Stimulated activated CD8-positive, alpha-beta memory T cell treated with anti-CD3 and anti-CD28 coated beads, Interleukin-15, amount 100 ng/mL, for 48 hours (primary cell): ENCODE measurements at places on chromosomes 11 and 22.

DNA sequence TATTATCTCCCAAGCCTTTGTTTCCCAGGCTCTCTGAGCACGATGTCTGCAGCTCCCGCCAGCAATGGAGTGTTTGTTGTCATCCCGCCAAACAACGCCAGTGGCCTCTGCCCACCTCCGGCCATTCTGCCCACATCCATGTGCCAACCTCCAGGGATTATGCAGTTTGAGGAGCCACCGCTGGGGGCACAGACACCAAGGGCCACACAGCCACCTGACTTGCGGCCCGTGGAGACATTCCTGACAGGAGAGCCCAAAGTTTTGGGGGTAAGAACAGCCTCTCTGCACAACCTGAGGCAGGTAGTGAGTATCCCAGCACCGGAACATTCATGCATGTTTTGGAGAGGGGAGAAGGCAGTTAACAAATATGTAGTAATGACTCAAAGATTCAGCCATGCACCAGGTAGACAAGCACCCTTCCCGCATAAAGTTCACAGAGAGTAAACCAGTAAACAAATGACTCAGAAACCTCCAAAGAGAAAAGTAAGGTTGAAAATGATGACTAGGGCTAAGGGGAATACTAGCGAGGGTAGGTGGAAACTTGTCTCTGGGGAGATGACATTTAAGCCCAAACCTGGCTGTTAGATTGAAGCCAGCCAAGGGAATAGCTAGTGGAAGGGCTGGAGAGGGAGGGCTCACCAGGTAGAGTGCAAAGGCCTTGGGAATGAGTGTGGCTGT is 7.2 kb downstream of the MS4A15 start:
- no peak for DNase-seq

DNA sequence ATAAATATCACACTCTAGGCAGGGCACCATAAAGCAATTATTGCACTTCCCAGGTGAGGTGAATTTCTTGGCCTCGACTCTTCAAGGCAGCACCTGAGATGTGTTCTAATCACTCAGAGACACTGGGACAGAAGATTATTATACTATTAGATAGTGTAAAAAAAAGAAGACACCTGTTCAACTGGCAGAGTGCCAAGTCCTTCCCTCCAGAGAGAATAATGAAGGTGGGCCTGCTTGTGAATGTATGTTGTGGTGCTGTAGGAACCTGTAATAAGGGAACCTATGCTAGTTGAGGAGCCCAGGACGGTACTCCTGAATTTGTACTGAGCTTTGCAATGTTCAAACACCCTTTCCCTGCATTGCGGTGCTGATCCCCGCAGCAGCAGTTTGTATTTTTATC is 107.5 kb downstream of the NXPE2 start:
- DNase-seq, result no peak

- DNase-seq, result no peak
Measured at GRCh38 chr22:28450109-28450508, 229.5 kb downstream of the TTC28 start.

- DNase-seq, result no peak
Measured at GRCh38 chr22:17846326-17846992, 72.2 kb upstream of the BID start.

- DNase-seq, result no peak
Measured at GRCh38 chr11:64933935-64934681, 1.6 kb downstream of the GPHA2 start.

GRCh38 chr22:25841775-25842174 is 99.8 kb downstream of the MYO18B start:
- DNase-seq, result no peak

GRCh38 chr22:27274770-27275449 is 526.6 kb downstream of the MN1 start:
- no peak for DNase-seq

GRCh38 chr11:81192516-81192915 is 1541.1 kb downstream of the FAM181B start:
- DNase-seq, result no peak

DNA sequence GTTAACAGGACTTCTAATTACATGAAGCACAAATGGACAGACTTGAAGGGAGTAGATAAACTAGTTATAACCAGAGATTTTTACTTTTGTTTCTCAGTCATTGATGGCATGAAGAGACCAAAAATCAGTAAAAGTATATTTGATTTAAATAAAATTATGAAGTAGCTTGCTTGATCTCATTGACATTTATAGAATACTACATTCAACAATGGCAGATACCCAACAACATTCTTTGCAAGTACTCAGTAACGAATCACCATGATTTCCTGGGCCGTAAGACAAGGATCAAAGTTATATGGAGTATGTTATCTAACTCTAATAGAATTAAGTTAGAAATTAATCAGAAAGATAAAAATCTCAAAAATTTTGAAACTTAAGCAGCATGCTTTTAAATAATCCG is 317.6 kb downstream of the TBC1D22A start:
- DNase-seq, result no peak

- no peak for DNase-seq
Measured at GRCh38 chr11:117255966-117256365, 23.5 kb downstream of the RNF214 start.

DNA sequence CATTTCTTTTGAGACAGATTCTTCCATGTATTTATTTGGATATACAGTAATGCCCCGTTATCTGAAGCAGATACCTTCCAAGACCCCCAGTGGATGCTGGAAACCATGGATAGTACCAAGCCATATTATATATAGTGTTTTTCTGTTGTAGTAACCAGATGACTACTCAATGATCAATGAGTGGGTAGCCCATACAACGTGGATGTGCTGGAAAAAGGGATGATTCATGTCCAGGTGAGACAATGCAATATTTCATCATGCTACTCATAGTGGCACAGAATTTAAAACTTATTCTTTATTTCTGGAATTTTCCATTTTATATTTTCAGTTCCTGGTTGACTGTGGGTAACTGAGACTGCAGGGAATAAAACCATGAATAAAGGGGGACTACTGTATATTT is 427.5 kb downstream of the METTL15 start:
- DNase-seq, result no peak

GRCh38 chr11:76296731-76297542 is 84.0 kb downstream of the THAP12 start:
- DNase-seq, result no peak

DNA sequence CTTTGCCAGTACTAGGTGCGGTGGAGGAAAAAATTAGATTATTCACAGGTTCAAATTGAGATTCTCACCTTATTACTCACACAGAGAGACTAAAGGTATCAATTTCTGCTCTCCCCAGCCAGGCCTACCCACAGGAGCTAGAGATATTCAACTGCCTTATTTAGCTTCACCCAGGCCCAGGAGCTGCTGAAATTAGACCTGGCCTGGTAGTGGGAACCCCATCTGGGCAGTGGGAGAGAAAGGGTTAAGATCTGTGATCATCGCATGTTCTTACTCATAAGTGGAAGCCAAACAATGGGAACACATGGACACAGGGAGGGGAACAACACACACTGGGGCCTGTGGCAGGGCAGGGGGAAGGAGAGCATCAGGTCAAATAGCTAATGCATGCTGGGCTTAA is 20.9 kb upstream of the MICAL2 start:
- DNase-seq, result no peak

DNA sequence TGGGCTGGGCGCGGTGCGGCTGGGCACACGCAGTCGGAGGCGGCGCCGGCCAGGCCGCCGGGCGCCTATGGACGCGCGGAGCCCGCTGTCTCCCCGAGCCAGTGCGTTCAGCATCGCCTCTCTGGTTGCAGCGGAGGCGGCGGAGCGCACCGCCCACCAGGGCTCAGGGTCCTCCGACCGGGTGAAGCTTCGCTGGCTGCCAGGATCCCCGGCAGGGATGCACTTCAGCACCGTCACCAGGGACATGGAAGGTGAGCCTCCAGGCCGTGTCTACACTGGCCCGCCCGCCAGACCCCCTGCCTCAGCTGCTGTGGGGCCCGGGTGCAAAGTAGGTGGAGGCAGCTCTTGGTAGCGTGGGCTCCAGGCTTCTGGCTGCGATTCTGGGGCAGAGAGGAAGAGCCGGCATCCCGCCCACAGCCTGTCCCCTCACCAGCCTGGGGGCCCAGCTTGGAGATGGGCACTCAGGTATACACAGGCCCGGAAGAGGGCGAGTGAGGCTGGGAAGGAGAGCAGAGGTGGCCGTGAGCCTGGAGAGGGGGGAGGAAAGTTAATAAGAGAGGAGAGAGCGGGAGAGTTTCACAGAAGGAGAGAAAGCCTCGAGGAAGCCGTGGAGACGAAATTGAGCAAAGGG is 1.0 kb upstream of the TBX1 start:
- DNase-seq, result no peak

- DNase-seq, result no peak
Measured at GRCh38 chr11:40975076-40975475, 484.4 kb downstream of the LRRC4C start.

GRCh38 chr22:37774728-37775127 is 33.0 kb upstream of the GCAT start:
- no peak for DNase-seq

DNA sequence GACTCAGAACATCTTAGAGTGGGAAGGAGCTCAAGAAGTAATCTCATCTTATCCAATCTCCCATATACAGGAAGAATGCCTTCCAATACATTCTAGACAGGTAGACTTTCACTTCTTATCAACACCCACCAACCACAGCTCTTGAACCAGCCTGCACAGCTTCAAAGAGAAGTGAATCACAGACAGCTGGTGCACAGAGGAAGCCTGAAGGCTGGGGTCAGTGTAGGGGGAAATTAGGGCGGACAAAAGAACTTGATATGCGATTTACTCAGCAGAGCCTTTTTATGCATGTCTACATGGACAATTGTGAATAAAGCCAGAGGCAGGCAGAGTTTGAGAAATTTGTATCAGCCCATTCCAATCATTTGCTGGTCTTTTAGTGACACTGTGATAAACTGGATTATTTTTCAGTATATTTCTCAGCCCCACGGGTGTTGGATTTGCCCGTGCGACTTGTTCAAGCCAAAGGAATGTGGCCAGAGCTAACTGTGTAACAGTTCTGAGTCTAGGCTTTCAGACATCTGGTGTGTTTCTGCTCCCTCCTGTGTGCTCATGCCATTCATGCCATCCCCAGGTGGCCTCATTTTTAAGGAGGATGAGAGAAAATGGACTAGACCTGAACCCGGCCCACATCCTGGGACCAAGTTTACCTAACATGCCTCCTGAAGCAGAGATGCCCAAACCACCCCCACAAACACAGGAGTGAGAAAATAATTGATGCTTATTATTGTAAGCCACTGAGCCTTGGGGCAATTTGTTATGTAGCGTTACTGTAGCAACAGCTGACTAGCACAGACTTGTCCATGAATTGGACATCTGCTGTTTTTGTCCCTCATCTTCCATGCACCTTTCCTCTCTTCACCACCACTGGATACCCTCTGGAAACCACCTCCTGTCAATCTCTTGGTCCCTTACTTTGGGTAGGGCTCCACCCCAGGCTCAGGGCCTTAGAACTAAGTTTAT is 137.5 kb upstream of the HSD17B12 start:
- no peak for DNase-seq

DNA sequence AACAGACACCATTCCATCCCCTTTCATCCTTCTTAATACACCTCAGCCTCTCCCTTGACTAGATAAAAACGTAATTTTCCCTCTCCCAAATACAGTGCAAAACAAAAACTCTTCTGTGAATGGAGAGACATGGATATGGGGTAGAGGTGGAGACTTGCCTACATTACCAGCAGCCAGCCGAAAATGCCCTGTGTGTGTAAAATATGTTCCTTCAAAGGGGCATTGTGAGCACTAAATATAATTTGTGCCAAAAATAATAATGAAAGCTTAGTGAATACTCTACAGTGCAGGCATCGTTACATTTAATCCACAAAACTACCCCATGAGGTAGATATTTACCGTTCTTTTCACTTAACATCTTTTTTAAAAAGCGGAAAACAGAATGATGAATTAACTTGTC is 1.0 kb upstream of the TRIM44 start:
- DNase-seq, result no peak

DNA sequence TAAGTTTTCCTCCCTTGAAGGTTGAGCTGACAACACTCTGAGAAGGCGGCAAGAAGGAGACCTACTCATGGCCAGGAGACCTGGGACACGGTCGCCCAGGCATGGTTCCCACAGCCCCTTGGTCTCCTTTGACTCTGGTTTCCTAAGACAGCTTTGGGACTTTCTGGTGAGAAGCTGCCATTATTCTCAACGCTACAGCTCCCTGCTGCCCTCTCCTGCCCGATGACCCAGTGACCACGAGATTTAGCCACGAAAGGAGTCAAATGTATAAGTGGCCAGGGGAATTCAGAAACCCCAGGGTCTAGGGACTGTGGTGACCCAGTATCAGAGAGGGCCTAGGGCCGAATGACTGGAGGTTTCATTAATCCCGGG is 699 bp upstream of the SDF2L1 start:
- DNase-seq, result no peak

DNA sequence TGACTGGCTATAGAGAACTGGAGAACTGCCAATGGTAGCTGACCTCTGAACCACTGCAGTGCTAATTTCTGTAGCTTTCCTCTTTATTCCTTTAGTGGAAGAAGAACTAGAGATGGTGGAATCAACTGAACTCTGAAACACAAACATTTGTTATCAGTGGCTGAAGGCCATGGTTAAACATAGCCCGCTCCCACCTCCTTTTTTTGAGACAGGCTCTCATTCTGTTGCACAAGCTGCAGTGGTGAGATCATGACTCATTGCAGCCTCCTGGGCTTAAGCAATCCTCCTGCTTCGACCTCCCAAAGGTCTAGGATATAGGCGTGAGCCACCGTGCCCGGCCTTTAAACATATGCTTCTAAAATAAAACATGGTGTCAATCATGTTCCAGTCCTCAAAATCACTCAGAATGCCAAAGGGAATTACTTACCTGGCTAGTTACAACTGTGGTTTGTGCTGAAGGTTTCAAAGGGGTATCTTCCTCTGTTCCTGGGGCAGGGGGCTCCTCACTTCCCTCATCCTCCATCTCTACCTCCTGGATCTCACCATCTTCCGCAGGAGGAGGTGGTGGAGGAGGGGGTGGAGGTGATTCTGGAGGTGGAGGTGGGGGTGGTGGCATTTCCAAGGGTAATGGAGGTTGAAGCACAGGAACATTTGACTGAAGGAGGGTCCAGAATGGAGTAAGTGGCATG is 9.0 kb upstream of the AGBL2 start:
- no peak for DNase-seq

- DNase-seq, result no peak
Measured at GRCh38 chr11:133872160-133872559, 26.8 kb upstream of the SPATA19 start.

- no peak for DNase-seq
Measured at GRCh38 chr22:23184764-23185113, 4.4 kb downstream of the BCR start.

DNA sequence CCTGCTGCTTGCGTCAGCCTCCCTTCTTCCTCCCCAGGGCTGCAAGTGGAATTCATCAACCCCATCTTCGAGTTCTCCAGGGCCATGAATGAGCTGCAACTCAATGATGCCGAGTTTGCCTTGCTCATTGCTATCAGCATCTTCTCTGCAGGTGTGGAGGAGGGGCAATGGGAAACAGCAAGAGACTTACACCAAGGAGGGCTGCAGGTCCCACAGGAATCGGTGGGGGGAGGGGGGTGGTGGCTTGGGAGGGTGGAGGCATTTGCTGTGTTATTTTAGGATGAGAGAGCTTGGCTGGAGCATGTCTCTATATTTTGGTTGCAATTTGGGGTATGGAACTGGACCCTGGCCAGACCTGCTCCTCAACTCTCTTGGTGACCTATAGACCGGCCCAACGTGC is 2.1 kb upstream of the MADD start:
- DNase-seq, result no peak
